ENCODE measurements at places on chromosomes 13 and 19.
A peak's percentile ranks its signal among the peaks of the same experiment; 100 is the strongest.

DNA sequence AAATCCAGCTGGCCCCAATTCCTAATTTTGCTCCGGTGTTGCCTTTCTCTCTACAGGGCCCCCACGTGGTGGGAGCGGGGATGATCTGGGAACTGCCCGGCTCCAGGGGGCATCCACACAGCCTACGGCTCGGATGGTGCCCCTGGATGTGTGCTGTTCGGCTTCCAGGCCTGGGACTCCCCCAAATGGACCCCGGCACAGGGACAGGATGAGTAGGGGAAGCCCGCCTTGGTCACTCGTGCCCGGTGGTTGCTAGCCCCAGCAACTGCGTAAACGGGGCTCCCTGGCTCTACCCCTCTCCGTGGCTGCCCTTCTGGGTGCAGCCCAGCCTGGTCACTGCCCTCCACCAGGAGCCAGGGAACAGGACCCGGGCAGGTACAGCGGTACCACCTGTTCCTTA lies 111.5 kb downstream of the TEX26 start:
- peak; percentile 20 for DNase-seq

DNA sequence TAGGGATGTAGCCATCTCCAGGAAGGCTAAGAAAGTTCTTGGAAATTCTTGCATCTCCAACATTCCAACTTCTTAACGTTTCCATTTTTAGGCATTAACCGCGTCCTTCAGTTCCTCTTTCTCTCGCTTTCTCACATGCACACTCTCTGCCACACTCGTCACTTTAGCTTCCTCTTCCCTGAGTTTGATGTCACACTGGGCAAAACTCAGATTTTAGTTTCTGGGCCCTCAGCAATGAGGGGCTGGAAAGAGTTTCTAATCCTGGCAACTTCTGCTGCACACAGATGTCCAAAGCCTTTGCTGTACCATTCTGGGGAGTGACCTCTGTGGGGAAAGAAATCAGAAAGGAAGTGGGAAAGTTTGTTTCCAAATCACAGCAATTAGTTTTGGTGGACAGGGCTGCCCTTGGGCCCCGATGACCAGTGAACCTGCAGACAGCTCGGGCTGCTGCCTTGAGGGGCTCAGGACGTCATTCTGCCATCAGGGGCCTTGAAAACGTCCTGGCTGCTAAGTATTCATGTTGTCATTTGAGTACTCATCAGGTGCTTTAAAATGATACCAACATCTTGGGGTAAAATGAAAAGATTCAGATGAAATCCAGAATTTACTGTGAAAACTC lies 89.3 kb downstream of the KL start:
- no peak for DNase-seq

GRCh38 chr13:25771641-25772478 lies 280.0 kb downstream of the SHISA2 start:
- no peak for DNase-seq

GRCh38 chr13:92622905-92623304 lies 603.7 kb upstream of the GPC6 start:
- no peak for DNase-seq

- DNase-seq = no peak
Measured at GRCh38 chr19:4350726-4351125, 7.4 kb downstream of the MPND start.

GRCh38 chr13:31803311-31803710 lies 64.0 kb downstream of the RXFP2 start:
- no peak for DNase-seq

DNA sequence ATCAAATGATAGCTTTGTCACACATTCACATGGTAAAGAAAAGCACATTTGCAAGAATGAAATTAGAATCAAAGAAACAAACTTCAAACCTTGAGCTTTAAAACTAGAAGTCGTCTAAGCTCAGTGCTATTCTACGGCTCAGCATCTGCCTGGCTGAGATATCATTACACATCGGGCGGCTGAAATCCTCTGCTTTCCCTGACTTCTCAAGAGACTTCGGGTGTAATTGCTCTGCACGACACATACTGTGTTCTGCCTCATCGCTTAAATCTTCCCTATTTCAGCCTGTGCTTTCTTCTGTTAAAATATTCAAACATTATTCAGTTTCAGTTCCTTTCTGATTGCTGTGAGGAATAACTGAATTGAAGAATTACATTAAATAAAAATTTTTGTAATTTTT lies 265.3 kb downstream of the NALCN start:
- no peak for DNase-seq

DNA sequence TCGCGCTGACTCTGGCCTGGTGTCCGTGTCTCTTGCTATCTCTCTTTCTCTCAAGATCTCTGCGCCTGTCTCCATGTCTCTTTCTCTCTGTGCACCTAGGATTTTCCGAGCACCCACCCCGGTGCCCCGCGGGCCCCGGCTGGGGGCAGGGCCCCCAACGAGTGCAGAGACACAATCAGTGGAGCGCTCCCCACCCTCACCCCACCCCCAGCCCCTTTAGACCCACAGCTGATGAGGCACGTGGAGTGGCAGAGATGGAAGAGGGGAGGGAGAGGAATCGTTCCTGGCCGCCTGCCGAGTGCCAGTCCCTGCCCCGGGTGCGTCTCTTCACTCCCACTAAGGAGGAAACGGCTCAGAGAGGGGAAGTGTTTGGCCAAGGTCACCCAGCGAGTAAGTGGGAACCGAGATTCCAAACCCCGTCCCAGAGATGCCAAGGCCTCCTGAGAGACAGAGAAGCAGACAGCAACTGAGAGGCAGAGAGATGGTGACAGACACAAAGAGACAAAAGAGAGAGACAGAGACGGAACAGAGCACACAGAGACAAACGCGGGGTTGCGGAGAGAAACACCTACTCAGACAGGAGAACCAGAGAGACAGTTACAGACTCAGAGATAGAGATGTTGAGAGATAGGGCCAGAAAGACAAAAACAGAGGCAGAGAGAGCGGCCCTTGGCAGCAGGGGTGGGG lies 626 bp upstream of the BCL3 start:
- DNase-seq = peak; percentile 86

DNA sequence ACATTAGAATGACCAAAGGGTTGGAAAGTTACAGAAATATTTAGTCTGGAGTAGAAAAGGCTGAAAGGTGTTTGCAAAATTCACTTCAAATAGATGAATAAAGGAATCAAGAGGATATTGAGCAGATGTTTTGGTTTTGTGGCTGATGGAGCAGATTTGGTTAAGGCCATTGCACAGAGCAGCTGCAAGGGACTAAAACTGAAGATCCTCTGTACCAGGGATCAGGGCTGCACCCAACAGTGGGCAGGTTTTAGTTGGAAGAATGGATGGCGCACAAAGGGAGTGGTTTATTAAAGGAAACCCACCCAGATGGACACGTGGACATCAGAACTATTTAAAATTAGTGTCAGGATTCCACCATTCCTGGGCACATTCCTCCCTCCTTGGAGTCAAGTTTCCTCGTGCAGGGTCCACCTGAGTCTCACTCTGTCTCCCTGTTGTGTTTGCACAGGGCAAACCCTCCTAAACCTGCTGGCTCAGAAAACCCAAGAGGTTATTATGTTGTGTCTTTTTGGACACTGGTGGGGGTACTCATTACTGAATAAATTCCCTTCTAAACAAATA lies 9.2 kb upstream of the UBAC2 start:
- DNase-seq = peak; percentile 25

DNA sequence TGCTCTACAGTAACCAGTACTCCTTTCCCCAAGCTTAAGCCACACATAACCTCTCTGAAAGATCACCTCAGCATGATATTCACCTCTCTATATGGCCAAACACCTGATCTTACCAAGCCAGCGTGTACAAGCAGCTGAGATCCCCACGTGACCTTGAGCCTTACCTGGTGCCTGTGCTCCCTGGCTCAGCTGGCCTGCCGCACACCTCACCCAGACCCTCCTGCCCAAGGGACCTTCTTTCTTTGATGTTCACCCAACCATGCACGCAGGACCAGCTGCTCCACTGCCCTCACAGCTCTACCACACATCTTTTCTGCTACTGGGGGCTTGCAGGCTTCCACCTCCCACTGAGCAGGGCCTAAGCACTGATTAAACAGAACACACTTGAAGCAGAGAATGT lies 9.0 kb downstream of the DHRS12 start:
- DNase-seq = no peak

GRCh38 chr19:18390065-18390907 lies 4.3 kb downstream of the GDF15 start:
- no peak for DNase-seq

DNA sequence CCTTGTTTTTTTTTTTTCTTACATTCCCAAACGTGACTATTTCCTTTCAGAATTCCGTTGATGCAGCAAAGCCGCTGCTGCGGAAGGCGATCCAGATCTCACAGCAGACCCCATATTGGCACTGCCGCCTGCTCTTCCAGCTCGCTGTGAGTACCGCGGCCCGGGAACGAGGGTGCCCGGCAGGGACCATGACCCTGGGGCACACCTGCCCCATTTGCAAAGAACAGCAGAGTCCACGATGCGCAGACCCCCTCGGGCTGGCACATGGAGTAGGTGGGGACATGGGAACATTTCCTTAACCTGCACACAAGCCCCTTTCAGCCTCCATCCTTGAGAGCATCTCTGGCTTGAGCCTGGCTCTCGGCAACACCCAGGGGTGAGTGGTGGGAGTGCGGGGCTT lies 16.5 kb downstream of the MAU2 start:
- DNase-seq = no peak
